ENCODE measurements at places on chromosomes 11 and 22.

DNA sequence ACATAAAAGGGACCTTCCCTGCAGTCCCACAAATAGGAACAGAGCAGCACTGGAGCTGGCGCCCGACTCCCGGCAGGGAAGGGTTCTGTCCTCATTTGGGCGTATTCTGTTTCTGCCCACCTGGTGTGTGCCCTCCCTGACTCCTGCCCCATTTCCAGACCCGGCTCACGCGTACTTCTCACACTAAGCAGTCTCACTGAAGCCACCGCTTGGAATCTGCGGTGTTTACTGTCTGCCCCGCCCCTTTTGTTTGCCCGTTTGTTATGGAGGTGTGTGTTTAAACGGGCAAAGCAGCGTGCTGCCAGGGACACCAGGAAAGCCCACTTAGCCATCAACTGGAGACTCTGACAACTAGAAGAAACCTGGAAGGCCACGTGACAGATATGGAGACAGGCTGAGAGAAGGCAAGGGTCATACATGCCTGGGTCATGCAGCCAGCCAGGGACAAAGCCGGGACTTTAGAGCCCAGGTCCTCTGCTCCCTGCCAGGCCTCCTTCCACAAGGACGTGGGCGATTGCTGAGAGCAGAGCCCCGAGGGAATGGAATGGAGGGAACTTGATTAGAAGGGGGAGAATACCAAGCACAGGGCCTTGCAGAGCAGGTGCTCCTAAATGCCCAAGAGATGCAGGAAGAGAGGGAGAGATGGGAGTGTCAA, 8.7 kb upstream of the EFCAB6 start:
- DNase-seq: no peak

GRCh38 chr11:11010624-11011127, 152.8 kb upstream of the ZBED5 start:
- DNase-seq: peak; percentile 14

- DNase-seq: peak; percentile 36
Observed at GRCh38 chr11:125069796-125070195, 6.7 kb downstream of the SLC37A2 start.

DNA sequence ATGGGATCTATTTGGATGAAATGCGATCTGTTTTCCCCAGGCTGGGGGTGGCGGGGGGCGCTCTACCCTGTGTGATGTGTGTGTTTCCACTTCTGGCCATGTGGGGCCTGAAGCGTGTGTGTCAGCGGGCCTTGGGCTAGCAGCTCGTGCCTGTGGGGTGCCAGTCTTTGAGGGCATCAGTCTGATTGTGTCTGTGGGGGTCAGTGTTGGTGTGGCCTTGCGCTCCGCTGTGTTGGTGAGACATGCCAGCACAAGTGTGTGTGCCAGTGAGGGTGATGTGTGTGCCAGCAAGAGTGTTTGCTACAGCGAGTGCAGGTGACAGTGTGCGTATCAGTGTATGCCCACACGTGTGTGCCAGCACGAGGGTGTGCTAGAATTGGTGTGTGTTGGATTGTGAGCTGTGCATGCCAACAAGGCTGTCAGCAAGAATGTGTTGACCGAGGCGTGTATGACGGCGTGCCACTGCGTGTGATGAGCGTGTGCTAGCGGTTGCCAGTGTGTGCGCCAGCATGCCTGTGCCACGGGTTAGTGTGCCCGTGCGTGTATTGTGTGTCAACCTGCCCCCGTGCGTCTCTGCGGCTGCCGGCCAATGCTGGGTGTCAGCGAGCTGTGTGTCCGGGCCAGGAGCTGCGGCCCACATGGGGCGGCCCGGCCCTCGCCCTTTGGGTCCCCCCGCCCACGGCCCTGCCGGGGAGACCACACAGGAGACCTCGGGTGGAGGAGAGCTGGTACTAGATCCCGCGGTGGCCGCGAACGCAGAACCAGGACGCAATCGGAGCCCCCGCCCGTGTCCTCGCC, 519 bp downstream of the ARRB1 start:
- DNase-seq: peak; percentile 41

DNA sequence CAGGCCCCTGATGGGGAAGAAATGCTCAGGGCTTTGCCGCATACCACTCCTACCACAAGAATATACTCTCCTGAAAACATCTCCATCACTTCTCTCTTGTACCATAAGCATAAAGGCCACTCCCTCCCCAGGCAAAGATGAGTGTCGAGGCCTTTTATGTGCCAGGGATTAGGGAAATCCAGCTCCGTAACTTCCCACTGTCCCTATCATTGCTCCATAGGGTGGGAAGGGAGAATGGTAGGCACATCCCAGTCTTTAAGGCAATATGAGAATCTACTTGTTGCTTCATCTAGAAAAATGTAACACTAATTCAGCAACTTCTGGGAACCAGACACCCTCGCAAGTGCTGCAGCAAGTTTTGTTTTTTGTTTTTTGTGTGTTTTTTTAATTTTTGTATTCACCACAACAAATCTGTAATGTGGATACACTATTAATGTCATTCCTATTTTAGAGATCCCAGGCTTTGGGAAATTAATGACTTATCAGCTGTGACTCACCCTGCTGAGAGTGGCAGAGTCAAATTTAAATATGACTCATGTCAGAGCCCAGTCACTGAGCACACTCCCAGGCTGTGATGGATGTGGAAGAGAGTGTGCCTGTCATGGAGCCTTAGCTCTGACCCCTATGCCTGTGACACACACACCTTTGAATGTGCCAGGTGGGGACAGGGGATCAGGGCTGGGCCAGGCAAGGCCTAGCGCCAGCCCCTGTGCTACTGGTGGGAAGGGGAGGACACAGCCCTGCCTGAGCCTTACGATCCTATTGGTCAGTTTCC, 23.4 kb downstream of the PANX1 start:
- peak; percentile 90 for DNase-seq

DNA sequence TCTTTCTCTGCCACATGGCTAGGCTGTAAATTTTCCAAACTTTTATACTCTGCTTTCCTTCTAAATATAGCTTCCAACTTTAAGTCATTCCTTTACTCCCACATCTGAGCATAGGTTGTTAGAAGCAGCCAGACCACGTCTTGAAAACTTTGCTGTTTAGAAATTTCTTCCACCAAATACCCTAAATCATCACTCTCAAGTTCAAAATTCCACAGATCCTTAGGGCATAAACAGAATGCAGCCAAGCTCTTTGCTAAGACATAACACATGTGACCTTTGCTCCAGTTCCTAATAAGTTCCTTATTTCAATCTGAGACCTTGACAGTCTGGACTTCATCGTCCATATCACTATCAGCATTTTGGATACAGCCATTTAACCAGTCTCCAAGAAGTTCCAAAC, 749.9 kb downstream of the METTL15 start:
- DNase-seq: peak; percentile 66

DNA sequence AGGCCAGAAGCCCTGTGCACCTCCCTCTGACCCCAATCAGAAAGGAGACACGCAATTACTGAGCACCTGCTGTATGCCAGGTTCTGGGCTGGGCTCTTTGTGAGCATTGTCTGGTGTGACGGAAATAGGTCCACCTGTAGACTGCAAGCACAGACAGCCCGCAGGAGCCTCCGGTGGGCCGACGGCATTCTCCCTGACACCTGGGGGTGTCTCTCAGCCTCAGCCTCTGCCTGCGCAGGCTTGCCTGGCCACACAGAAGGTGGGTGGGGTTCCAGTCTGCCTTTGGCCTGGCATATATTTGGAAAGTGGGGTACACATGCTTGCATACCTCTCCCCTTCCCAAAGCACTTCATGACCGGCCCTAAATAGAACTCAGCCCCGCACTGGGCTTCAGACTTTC, 129.3 kb downstream of the BUD13 start:
- DNase-seq: no peak

DNA sequence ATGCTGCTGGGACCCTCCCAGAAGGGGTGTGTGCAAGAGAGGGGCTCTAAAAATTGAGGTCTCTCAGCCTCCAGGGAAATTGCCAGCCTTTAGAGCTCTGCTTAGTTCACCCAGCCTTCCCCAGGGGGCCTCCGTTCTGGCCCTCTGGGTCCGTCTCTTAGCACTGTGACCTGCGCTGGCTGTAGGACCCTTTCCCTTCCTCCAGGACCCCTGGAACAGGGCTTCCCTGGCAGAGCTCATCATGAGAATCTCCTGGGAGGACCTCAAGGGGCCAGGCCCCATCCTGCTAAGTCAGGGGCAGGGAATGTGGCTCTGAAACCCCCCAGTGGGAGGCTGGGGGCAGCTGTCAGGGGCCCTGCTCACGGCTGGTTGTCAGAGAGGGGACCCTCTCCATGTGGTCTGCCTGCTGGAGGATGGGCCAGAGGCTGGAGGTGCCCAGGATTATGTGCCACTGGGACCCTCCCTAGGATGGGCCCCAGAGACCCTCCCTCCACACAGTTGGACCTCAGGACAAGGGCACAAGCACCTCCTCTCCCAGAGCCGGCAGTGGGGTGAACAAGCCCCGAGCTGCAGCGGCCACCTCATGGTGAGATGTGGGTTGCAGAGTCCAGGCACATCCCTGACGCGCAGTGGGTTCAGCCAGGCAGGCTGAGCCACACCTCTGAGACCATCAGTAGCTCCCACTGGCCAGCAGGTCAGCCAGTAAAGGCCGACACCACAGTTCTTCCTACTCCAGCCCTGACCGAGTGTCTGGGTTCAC, 27.1 kb upstream of the GAL start:
- no peak for DNase-seq

DNA sequence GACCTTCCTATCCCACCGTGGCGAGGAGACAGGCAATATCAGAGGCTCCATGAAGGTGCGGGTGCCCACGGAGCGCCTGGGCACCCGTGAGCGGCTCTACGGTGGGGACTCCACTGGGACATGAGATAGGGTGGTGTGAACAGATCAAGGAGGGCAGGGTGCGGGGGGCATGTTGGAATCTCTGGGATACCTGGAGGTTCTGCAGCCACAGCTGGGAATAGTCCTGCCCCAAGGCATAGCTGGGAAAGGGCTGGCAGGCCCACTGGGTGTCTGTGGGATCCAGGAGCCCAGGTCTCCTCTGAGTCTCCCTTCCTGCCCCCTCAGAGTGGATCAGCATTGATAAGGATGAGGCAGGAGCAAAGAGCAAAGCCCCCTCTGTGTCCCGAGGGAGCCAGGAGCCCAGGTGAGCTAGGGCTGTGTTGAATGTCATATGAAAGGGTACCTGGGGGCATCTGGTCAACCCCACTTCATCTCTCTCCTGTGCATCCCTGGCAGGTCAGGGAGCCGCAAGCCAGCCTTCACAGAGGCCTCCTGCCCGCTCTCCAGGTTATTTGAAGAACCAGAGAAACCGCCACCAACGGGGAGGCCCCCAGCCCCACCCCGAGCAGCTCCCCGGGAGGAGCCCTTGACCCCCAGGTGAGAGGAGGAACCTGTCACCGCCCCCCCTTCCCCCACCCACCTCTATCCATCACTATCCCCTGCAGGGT, 8.5 kb downstream of the PHOX2A start:
- DNase-seq: no peak
